Type B pancreatic cell (in vitro differentiated cells): ENCODE measurements at places on chromosomes 11 and 22. TPM values are rescaled to one million over a fixed set of nuclear protein-coding genes. Genes with fewer than 3 reads are reported as not detected.

DNA sequence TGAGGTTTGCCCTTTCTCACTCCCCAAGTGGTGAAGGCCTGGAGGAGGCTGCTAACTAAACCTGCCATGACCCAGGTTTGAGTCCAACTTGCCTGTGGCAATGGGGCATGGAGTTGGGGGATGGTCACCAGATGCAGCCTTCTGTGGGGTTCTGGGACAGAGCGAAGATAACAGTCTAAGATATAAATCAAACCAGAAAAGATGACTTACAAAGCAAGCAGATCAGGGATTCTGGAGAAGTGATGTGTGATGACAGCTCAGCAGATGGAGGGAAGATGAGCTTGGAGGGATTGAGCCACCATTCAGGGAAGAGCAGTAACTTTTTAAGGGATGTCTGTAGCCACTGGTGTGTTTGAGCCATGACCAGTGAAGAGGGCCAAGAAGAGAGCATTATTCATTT, 63.6 kb downstream of the MTNR1B start:
- DNase-seq = no peak
- H3K27ac ChIP-seq = no peak overlapping the region
- no peaks in the 10 kb centered on the region for H3K4me1 ChIP-seq

GRCh38 chr11:20110908-20111669, 49.2 kb downstream of the DBX1 start:
- DNase-seq = no peak
- peaks cover 14% of the 10 kb centered on the region for H3K36me3 ChIP-seq
- peak overlapping the region; percentile 8 for H3K27ac ChIP-seq
- no peak overlapping the region for H3K4me3 ChIP-seq

DNA sequence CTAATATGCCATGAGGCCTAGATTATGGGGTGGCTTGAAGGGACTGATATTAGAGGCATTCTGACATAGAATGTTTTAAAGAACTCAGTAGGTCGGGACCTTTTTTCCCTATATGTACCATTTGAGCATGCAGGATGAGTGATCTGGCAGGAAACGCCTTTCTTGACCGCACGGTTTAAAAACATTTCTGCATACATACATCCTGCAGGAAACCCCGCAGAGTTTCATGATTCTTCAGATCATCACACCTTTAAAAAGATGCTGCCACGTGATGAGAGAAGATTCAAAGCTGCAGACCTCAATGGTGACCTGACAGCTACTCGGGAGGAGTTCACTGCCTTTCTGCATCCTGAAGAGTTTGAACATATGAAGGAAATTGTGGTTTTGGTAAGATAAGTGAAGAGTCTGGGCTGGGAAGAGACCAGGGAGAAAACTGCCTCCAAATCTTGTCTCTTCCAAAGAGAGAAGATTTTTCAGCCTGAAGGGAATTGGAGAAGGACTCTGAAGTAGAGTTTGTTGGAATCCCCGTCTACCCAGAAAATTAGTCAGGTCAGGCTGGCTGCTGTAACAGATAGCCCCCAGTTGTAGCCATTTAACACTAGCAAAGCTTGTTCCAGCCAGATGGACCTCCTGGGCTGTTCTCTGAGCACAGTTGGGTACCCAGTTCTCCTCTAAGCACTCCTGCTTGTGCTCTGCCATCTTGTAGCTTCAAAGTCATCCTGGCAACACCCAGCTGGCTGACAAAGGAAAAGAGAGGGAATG, 7.4 kb downstream of the RCN1 start:
- peaks cover 68% of the 10 kb centered on the region for H3K36me3 ChIP-seq
- H3K27me3 ChIP-seq = no peaks in the 10 kb centered on the region
- no peak overlapping the region for H3K27ac ChIP-seq
- DNase-seq = no peak
- H3K4me1 ChIP-seq = peaks cover 17% of the 10 kb centered on the region

GRCh38 chr11:114215871-114216795, 80.1 kb upstream of the NNMT start:
- H3K4me3 ChIP-seq = no peak overlapping the region
- H3K27me3 ChIP-seq = peaks cover 42% of the 10 kb centered on the region
- peaks cover 4% of the 10 kb centered on the region for H3K36me3 ChIP-seq
- H3K27ac ChIP-seq = no peak overlapping the region
- H3K4me1 ChIP-seq = peaks cover 49% of the 10 kb centered on the region

- DNase-seq = no peak
- H3K27me3 ChIP-seq = no peaks in the 10 kb centered on the region
- H3K4me1 ChIP-seq = peaks cover 9% of the 10 kb centered on the region
- peak overlapping the region; percentile 87 for H3K4me3 ChIP-seq
- peaks cover 11% of the 10 kb centered on the region for H3K36me3 ChIP-seq
These were observed 1.2 kb upstream of the CASTOR1 start for GRCh38 chr22:30290342-30291057.

DNA sequence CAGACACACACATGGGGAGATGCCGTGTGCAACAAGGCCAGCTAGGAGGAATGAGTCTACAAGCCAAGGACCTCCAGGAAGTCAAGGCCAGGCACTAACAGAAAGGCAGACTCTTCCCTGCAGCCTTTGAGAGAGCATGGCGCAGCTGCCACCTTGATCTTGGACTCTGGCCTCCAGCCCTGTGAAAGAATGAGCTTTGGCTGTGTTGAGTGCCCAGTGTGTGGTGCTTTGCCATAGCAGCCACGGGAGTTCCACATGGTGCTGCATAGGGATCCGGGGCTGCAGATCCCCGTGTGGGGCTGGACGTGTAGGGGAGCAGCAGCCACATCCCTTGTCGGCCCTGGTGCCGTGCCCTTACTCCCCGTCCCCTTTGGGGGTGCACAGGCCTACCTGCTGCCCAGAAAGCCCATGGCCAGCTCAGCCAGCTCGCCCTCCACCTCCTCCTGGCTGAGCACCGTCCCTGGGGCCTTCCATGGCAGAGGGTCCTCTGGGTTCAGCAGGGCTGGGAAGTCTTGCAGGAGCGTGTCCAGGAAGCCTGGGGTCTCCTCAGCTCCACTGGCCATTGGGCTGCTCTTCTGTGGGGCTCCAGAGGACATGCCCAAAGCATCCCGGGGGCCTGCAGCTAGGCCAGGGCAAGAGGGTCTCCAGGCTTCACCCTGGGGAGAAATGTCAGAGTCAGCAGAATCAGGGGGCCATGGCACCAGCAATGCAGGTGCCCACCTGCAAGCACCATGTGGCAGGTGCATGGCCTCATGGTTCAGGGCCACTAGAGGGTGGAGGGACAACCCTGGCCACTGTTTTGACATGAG, 7.0 kb downstream of the PPM1F start:
- no peaks in the 10 kb centered on the region for H3K27me3 ChIP-seq
- no peak overlapping the region for H3K27ac ChIP-seq
- DNase-seq = peak; percentile 54
- H3K36me3 ChIP-seq = peaks cover 4% of the 10 kb centered on the region
- H3K4me1 ChIP-seq = peaks cover 25% of the 10 kb centered on the region

The APOL1 gene
- 5.4 and 6.8 TPM in 2 replicates for total RNA-seq

DNA sequence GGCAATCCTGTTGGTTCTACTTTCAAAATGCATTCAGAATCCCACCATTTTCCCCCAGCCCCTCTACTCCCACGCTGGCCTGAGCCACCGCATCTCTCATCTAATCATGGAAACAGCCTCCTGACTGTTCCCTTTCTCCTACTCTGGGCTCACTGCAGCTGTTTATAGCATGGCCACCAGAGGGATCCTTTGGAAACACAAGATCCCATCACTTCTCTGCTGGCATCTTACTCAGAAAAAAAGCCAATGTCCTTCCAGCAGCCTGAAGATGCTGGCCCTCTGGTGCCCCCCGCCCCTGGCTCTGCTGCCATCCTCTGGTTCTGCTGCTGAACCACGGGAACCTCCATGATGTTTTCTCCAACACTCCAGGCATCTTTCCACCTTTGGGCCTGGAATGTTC, 11.1 kb downstream of the MS4A8 start:
- H3K36me3 ChIP-seq = no peaks in the 10 kb centered on the region
- no peak for DNase-seq
- H3K27me3 ChIP-seq = peaks cover 6% of the 10 kb centered on the region
- H3K27ac ChIP-seq = no peak overlapping the region
- no peak overlapping the region for H3K4me3 ChIP-seq

GRCh38 chr11:101880222-101880621, 34.6 kb upstream of the CEP126 start:
- H3K27ac ChIP-seq = no peak overlapping the region
- H3K27me3 ChIP-seq = peaks cover 14% of the 10 kb centered on the region
- no peak for DNase-seq
- no peak overlapping the region for H3K4me3 ChIP-seq

DNA sequence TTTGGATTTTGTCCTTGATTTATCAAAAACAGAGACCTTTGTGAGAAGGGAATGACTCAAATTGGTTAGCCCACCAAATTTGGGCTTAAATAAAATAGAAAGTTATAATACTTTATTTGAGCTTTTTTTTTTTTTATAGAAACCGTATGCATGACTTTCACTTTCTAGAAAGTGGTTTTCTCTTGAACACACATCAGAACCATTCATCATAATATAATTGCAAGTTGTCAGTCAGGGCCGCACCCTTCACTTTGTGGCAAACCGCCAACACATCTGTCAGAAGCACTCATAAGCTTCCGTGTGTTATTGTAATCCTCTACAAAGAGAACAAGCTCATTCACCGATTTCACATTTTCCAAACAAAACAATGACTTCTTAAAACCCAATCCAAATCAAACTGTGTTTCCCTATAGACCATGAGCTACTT, 76.1 kb downstream of the SOX6 start:
- H3K27me3 ChIP-seq = peaks cover 7% of the 10 kb centered on the region
- peak overlapping the region; percentile 36 for H3K27ac ChIP-seq

The C11orf65 gene
- total RNA-seq = 0.70 and 1.0 TPM in 2 replicates

The TSGA10IP gene
- total RNA-seq = 0.68 TPM in 1 of 2 replicates, not detected in the other

DNA sequence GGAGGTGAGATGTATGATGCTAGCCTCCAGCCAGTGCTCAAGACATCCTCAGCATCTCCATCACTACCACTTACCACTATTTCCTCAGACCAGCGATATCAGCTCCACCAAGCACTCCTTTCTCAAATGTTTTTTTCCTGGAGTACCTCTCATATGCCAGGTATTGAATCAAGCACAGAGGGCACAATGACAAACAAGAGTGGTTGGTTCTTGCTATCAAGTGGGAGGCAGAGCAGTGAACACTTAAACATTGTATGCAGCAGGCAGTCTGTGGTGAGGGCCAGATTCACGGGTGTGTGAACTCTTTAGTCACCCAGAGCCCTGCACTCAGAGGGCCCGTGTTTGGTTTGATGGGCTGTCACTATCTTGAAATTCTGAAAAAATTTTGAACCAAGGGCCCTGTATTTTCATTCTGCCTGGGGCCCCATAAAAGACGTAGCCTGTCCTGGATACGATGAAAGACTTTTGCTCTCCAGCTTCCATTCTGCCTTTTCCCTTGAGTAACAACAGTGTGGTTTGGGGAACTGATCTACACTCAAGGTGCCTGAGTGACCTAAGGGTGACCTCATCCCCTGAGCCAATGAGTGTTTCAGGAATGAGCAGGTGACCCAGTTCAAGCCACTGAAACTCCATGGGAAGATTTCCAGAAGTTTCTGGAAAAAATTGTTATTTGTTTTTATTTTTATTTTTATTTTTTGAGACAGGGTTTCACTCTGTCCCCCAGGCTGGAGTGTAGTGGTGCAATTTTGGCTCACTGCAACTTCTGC, 348.4 kb upstream of the NARS2 start:
- H3K4me1 ChIP-seq = peaks cover 58% of the 10 kb centered on the region
- DNase-seq = no peak
- no peaks in the 10 kb centered on the region for H3K27me3 ChIP-seq
- H3K27ac ChIP-seq = no peak overlapping the region

The NUDT8 gene
- 10.3 and 16.0 TPM in 2 replicates for total RNA-seq

GRCh38 chr11:17883057-17883456, 129.8 kb downstream of the SERGEF start:
- no peaks in the 10 kb centered on the region for H3K4me1 ChIP-seq
- H3K27me3 ChIP-seq = no peaks in the 10 kb centered on the region
- DNase-seq = no peak
- H3K4me3 ChIP-seq = no peak overlapping the region
- H3K36me3 ChIP-seq = no peaks in the 10 kb centered on the region

- H3K36me3 ChIP-seq = no peaks in the 10 kb centered on the region
- peaks cover 8% of the 10 kb centered on the region for H3K4me1 ChIP-seq
- peaks cover 18% of the 10 kb centered on the region for H3K27me3 ChIP-seq
- H3K4me3 ChIP-seq = no peak overlapping the region
These were observed 17.2 kb downstream of the OPCML start for GRCh38 chr11:133515107-133515506.

The LAYN gene
- 9.2 and 17.9 TPM in 2 replicates for total RNA-seq
